ENCODE measurements at places on chromosomes 3 and 15.
A peak's percentile ranks its signal among the peaks of the same experiment; 100 is the strongest.

DNA sequence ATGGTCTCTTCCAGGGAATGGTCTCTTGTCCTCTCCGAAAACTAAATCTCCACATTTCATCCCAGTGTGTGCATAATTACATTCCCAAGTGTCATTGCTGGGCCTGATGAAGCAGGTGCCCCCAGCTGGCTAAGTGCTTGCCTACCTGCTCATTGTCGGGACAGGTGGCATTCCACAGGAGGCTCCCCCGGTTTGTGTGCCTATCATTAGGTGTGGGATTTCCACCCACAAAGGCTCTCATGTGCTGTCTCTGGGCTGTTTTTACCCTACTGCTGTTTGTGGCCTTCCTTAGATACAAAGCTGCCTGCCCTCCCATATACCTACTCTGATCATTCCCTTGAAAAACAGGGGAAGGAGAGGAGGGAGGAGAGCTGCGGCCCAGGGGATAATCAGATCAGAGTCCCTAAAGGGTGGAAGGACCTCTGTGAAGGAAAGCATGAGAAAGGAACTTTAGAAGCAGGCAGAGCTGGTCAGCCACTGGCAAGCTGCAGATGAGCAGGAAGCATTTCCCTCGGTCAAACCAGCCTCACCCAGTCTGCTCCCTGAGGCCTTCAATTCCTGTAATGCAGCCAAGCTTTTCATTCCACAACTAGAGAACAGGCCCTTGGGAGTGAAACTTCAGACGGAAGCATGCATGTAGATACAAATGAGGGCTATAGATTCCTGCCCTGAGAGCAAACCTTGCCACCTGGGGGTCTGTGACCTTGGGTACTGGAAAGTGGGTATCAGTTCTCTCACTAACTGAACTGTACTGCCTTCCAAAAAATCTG is 60.7 kb upstream of the HEG1 start:
- DNase-seq: no peak

DNA sequence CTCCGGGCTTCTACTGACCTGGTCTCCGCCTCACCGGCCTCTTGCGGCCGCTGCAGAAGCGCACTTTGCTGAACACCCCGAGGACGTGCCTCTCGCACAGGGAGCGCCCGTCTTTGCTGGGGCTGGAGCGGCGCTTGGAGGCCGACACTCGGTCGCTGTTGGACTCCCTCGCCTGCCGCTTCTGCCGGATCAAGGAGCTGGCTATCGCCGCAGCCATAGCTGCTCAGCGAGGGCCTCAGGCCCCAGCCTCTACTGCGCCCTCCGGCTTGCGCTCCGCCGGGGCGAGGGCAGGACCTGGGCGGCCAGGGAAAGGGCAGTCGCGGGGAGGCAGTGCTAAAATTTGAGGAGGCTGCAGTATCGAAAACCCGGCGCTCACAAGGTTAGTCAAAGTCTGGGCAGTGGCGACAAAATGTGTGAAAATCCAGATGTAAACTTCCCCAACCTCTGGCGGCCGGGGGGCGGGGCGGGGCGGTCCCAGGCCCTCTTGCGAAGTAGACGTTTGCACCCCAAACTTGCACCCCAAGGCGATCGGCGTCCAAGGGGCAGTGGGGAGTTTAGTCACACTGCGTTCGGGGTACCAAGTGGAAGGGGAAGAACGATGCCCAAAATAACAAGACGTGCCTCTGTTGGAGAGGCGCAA is 319.2 kb downstream of the FGF12 start:
- peak; percentile 40 for DNase-seq

GRCh38 chr3:137583256-137583655 is 180.9 kb upstream of the SOX14 start:
- DNase-seq: no peak

- DNase-seq: no peak
Observed at GRCh38 chr15:39592500-39592899, 11.6 kb downstream of the THBS1 start.

DNA sequence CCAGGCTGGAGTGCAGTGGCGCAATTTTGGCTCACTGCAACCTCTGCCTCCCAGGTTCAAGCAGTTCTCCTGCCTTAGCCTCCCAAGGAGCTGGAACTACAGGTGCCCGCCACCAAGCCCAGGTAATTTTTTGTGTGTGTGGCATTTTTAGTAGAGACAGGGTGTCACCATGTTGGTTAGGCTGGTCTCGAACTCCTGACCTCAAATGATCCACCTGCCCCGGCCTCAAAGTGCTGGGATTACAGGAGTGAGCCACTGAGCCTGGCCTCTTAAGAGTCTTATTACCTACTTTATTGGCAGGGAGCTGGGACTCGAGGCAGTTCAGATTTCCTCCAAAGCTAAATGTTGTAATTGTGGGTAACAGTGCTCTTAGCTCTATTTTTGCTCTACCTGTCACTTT is 16.4 kb downstream of the PXYLP1 start:
- no peak for DNase-seq

DNA sequence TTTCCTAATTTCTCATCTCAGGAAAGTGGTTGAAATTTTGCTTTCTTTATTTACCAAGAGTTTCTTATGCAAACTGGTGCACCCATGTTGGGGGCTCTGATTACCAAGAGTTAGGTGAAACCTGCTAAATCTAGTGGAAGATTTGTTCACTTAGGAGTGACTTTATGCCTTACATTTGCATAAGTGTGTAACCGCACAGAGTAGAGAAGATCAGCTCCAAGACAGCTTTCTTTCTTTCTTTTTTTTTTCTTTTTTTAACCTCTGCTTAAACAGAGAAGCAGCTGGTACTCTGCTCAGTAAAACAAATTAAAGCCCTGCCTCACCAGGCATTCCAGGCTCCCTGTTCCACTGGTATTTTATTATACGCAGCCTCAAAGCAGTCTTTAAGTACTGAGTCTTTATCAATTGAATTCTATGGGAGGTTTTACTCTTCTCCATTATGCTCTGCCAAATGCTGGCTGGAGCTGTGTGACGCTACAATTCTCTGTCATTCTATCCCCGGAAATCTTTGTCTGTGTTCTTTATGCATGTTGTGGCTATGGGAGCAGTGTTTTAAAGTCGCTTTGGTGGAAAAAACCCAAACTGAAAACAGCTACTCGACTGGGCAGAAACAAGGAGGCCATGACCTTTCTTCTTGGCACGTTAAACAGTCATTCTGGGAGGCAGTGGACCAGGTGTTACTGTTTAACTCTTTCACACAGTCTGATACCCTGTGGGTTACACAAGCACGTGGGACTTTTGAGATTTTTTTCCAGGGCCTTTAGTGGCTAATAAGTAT is 55.2 kb upstream of the GBE1 start:
- no peak for DNase-seq
